NCI-H1930 (cell line): ENCODE measurements at places on chromosomes 12 and 14.

GRCh38 chr14:74784634-74785033 lies 21.5 kb downstream of the YLPM1 start:
- no peak for DNase-seq

- DNase-seq: peak; percentile 16
Measured at GRCh38 chr12:99111600-99111999, 466.5 kb downstream of the APAF1 start.

DNA sequence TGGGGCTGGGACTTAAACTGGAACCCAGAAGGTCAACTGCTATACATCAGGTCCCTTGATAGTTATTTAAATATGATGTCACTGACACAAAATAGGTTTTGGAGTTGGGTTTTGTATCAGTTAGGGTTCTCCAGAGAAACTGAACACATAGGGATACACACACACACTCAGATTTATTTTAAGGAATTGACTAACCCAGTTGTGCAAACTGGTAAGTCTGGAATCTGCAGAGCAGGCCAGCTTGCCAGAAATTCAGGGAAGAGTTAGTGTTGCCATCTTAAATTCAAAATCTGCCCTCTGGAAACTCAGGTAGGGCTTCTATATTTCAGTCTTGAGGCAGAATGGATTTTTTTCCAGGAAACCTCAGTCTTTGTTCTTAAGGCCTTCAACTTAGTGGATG lies 36.9 kb downstream of the MAPK1IP1L start:
- no peak for DNase-seq

DNA sequence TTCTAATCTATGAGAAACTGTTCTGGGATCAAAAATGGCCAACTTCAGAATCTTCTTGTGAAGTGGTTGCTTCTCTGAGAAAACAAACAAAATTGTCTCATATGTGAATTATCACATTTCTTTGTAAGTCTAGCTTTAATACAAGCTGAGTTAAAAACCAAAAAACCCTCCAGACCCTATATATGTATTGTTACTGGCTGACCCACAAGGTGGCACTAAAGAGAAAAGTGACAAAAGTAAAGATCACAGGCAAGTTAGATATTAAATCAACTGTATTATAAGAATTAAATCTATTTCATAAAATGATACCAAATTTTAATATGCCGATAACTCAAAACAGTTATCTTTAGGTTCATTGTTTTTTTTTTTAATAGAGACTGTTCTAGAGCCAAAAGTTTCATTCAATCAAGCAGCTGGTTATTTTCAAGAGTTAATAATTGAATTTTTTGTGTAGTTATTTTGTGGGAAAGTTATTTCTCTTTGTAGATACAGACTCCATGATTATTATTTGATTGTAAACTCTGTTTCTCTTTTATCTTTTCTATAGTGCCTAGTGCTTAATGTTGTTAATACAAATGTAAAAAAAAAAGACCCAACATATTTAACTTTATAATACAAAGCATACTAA lies 7.5 kb upstream of the TRHDE start:
- DNase-seq: no peak

DNA sequence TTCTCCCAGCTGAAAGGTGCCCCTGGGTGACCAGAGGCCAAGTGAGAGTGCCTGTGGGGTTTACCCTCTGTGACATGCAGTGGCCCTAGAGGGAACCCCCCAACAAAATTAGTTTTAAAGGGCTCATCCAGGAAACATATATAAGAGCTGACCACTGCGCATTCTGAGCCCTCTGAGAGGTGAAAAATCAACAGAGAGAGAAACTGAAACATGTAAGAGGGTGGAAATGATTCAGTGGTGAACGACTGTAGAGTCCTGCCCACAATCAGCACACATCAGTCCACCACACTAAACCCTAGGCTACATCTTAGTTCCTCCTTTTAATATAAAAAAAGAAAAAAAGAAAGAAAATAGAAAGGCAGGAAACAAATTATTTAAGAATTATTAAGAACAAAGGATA lies 21.0 kb upstream of the ACSM4 start:
- no peak for DNase-seq

DNA sequence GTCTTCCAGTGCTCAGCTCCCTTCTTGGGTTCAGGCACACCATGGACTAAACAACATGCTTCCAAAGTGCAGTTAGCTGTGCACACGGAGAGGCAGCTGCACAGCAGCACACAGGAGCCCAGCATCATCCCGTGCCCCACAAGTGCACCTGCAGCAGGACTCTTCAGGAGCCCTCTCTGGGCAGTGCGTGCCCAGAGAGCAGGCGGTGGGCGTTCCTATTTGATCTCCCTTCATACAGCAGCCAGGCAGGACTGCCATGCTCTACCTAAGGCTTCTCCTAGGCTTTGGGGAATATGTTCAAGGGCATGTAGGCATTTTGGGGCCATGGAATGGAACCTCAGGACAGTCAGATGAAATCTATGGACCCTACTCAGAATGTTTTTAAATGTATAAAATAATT lies 35.5 kb downstream of the ANO2 start:
- no peak for DNase-seq

- no peak for DNase-seq
Measured at GRCh38 chr12:115570069-115570777, 707.3 kb downstream of the MED13L start.

GRCh38 chr12:26271889-26272492 lies 76.6 kb downstream of the SSPN start:
- no peak for DNase-seq

GRCh38 chr14:36655571-36655962 lies 6.1 kb upstream of the PAX9 start:
- no peak for DNase-seq

DNA sequence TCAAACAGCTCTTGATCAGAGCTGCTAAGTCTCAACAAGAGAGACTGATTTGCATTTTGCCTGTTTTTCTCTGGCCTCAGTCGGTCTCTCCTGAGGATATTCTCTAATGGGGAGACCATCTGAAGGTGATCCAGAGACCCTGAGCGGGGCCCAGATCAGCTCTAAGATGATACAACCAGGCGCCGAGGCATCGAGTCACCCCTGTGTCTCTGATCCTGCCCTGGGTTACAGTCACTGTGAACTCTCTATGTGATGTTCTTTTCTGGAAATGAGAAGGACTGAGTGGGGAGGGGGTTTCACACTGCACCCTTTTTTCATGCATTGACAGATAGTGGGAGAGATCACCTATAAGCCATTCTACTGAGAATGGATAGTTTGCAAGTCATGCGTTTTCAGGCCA lies 247.6 kb upstream of the PWP1 start:
- DNase-seq: no peak

DNA sequence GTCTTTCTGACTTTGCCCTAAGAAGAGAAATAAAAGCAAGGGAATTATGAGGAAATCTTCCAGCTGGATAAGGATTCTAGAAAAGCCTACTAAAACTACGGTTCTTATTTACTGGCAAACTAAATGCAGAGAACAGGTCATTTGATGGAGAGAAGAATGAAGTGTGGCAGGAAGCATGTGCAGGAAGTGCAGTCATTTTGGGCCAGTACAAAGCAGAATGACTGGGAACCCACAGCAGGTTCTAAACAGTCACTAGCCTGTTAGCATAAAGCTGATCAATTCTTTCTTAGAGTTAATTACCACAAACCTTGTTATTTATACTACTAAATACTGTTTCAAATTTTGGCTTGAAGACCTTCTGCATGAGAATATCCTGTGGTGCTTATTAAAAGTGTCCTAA lies 36.7 kb downstream of the CFAP54 start:
- DNase-seq: no peak

GRCh38 chr12:121996050-121996944 lies 25.4 kb upstream of the BCL7A start:
- no peak for DNase-seq

GRCh38 chr12:38155526-38156496 lies 160.8 kb upstream of the ALG10B start:
- DNase-seq: no peak

DNA sequence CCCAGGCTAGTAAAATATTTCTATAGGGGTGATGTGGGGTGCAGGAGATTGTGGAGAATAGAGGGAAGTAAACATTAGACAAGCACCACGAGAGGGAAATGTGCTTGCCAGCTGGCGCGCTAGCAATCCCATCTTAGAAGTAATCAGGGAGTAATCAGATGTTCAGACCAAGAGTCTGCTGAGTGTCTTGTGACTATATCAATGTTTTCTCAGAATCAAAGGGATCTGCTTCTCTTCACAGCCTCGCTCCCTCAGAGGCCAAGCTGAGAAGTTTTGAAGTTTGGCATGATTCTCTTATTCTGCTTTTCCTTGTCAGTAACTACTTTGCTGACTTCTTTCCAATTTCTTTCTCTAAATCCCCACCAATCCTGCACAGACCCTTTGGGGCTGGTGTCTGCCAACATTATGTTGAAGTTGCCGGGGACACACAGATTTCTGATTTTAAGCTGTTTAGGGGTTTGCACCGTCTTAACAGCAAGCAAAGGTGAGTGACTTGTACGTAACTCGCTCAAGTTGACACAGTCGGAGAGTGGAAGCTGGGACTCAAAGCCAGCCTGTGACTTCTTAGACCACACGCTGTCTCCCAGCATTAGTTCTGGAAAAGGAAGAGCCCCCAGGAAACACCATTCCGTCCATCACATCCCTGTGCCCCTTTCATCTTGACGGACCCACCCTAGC lies 22.0 kb upstream of the TSPAN9 start:
- no peak for DNase-seq

DNA sequence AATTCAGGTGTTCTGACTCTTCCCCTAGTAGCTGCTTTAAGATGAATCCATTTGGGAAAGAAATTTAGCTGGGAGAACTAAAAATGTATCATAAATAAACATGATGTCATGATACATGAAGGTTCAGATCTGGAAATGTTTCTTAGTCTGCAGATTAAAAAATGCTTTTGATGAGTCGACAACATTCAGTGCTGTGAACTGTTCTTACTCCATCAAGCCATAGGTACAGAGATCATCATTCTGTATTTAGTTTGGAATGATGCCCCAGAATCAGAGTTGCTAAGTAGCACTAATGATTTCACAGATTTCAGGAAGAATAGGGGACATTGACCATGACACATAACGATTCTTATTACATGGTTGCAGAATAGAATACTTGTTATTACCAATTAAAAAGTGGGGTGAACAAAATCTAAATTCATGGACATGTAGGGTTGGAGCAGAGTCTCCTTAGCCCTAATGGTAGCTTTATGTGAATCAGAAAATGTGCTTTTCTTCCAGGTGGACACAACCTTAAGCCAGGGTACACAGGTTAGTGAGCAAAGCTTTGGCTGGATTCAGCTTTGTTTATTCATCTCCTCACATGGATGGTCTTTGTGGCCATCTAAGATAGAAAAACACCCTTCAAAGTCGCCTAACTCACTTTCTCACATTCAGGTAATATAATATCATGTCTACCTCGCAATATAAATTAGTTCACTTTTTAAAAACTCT lies 205.4 kb upstream of the SEL1L start:
- DNase-seq: no peak
